NCI-H82 (cell line): ENCODE measurements at places on chromosomes 7 and 10.

- DNase-seq = no peak
Observed at GRCh38 chr7:131848033-131848432, 291.6 kb upstream of the PODXL start.

- DNase-seq = no peak
Observed at GRCh38 chr7:88185650-88186049, 34.2 kb downstream of the SRI start.

GRCh38 chr7:129367349-129367699 is 66.9 kb upstream of the STRIP2 start:
- no peak for DNase-seq

- DNase-seq = peak; percentile 6
Observed at GRCh38 chr7:49635800-49636199, 137.6 kb upstream of the VWC2 start.

- peak; percentile 71 for DNase-seq
Observed at GRCh38 chr10:75111907-75112679, 637 bp downstream of the SAMD8 start.

DNA sequence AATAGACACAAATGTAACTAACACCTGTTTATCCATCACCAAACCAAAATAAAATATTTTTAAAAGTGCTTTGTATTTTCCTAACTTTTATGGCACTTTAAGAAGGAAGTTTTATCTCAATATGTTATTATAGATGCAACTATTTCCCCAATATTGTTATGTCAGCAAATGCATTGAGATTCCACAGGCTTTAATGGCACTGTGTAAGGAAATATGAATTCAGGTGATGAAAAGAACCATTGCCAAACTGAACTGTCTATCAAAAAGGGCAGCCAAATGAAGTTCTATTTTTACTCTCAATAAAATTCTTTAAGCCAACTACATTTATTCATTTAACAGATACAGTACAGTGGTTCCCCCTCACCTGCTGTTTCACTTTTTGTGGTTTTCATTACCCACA is 67.2 kb upstream of the OIT3 start:
- DNase-seq = no peak

GRCh38 chr10:106919871-106920282 is 244.6 kb downstream of the SORCS1 start:
- DNase-seq = no peak
